ENCODE measurements at places on chromosomes 11 and 22.

- no peak for DNase-seq
Observed at GRCh38 chr11:83659466-83659865, 373.3 kb upstream of the CCDC90B start.

DNA sequence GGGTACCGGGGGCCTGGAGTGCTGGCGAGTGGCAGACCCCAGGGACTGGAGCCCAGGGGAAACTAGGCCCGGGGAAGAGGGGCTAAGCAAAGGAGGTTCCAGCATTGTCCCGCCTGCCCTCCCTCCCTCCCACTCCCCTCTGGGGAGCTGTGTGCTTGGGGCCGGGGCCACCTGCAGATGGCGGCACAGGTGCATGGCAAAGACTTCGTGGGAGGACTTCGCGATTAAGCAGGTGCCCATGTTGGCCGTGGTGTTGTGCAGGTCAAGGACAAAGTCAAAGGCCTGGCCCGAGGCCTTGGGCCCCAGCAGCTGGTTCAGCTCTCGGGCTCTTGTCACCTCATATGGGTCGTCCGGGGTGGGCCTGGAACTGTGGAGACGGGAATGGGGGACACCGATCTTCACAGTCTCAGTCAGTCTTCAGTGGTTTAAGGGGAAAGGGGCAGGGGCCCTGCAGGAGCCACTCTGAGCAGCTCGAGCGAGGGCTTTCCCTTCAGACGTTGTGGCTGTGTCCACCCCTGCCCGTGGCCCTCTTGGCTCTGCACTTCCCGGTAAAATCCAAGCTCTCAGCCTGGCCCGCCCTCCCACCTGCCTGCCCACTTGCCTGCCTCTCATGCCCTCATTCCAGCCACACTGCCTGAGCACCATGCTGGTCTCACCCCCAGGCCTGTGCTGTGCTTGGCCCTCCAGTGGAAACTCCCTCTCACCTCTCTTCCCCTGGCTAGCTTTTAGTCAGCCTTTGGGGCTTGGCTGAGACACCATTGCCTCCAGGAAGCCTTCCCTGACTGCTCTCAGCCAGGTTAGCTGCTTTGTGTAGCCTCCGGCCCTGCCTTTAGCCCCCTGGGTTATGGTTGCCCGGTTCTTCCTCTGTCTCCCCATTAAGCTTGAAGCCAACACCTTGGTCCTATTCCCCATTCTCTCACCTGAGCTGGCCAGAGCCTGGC, 4.7 kb downstream of the ACY3 start:
- no peak for DNase-seq

GRCh38 chr11:65488273-65489034, 10.4 kb upstream of the MALAT1 start:
- peak; percentile 88 for DNase-seq

GRCh38 chr22:44620841-44621257, 81.2 kb upstream of the PRR5 start:
- DNase-seq, result no peak

GRCh38 chr11:57230791-57231538, 6.1 kb downstream of the APLNR start:
- no peak for DNase-seq

- DNase-seq, result no peak
Observed at GRCh38 chr11:106495046-106495445, 417.6 kb downstream of the AASDHPPT start.

GRCh38 chr22:32044913-32045312, 1.9 kb downstream of the SLC5A1 start:
- no peak for DNase-seq

DNA sequence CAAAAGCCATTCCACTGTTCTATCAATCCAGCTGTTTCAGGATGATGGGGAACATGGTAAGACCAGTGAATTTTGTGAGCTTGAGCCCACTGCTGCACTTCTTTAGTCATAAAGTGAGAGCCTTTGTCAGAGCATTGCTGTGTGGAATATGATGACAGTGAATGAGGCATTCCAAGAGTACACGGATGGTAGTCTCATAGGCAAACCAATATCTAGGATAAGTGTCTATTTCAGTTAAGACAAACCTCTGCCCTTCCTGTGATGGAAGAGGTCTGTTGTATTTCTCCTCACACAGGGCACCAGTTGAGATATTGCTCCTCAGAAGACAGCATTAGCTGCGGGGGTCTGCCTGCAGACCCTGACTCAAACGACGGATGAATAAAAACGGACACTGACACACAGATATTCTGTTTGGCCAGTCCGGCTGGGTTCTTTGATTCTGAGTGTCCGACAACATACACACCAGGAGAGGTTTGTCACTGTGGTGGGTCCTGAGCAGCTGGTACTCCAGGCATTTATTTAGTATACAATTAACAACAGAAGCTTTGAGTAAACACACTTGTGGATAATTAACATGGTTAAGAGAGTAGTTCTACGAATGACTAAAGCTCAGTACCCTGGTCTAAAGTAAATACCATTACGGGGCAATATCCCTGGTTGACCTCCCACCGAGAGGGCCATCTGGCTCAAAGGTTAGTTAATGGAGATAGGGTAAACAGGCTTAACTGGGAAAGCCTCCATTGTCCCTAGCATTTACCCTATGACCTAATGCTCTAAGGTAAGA, 121.7 kb downstream of the ZNF280B start:
- DNase-seq, result no peak

- no peak for DNase-seq
Observed at GRCh38 chr11:59666969-59667368, 1.9 kb downstream of the PATL1 start.

DNA sequence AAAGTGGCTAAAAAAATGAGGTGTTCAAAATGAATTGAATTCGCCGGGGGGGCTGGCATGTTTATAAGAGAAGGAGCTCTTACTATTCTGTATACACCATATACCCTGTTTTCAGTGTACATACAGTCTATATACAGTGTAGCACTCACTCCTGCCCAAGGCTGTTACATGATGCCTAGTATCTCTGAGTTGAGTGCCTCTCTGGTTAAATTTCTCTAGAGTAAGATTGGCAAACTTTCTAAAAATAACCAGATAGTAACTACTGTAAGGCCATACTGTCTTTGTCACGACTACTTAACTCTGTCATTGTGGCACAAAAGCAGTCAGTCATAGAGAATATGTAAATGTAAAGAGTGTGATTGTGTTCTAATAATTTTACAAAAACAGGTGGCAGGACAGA, 58.1 kb downstream of the PHF21A start:
- DNase-seq, result no peak

- DNase-seq, result no peak
Observed at GRCh38 chr22:25134451-25134850, 65.2 kb upstream of the CRYBB3 start.

DNA sequence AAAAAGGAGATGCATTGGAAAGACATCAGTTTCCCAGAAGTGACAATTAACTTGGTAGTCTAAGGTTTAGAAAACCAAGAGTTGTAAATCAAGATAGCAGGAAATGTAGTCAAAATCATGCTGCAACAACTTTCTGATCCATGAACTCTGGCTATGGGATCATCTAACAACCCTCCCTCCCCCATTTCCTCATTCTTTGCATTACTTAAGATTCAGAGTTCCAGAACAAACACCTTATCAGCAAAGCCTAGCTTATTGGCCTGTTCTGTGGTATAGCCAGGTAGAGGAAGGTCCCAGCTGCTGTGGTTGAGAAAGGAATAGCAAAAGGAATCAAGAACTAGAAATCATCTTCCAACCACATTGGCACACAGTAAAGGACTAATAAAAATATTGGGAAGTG, 651.1 kb downstream of the METTL15 start:
- DNase-seq, result no peak

DNA sequence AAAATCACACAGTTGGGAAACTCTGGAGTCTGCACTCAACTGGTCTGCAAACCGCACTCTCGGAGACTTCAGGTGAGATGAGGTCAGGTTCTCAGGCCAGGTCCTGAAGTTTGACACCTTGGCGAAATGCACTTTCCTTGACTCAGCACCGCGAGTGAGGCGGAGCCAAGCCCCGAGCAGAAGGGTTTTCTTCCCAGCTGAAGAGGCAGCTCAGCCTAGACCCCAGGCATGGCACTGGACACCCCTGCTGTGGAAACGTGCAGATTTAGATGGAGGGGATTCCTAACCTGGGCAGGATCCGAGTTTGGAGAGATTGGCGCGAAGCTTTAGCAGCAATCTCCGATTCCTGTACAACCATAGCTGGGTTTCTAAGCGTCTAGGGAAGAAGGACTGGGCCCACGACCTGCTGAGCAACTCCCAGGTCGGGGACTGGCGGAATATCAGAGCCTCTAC, 835 bp upstream of the MYOD1 start:
- no peak for DNase-seq

DNA sequence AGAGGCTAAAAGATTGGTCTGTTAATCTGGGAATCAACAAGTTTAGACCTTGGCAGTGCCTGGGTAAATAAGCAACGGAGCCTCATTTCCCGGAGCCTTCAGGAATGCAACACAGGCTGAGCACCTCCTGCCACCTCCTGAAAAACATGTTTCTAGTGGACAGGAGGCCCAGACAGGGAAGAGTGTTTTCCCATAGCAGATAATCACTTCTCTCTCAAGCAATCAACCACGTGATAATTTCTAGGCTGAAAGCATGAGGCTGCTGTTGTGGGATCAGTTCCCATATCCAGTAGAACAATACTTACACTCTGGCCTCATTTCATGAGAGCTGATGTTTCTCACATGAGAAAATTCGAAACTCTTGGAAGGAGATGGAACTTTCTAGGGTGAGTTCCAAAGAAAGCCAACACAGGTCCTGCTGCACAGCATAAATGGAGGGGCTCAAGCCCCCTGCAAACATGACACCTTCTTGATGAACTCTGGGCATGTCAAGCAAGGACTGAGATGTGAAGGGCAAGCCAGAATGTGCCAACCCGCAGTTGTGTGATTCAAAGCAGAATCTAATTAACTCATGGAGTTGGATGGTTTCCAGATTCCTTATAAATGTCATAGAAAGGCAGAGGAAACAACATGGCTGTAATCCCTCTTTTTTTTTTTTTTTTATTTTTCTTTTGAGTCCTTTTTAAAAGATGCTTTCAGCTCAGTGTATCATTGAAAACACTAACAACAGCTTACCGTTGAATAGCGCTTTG, 228.5 kb upstream of the SESN3 start:
- no peak for DNase-seq

DNA sequence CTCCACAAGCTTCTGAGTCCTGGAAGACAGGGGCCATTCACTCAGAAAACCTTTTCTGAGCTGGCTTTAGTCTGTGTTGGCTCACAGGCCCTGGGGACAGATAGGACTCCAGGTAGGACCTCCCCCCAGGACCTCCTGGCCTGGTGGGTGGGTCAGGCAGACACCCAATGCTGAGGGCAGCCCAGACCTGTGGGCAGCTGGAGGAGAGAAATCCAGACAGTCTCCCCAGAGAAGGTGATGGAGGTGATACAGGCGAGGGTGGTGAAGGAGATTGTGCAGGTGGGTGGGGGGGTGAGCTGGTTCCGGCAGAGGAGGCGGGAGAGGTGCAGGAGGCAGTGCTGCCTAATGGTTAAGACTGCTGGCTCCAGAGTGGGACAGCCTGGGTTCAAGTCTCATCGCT, 15.6 kb downstream of the LRRC32 start:
- peak; percentile 53 for DNase-seq

All from sigmoid colon (tissue), 7 donors.